ENCODE measurements at places on chromosomes 4 and X. TPM values are rescaled to one million over a fixed set of nuclear protein-coding genes. Genes with fewer than 3 reads are reported as not detected.

DNA sequence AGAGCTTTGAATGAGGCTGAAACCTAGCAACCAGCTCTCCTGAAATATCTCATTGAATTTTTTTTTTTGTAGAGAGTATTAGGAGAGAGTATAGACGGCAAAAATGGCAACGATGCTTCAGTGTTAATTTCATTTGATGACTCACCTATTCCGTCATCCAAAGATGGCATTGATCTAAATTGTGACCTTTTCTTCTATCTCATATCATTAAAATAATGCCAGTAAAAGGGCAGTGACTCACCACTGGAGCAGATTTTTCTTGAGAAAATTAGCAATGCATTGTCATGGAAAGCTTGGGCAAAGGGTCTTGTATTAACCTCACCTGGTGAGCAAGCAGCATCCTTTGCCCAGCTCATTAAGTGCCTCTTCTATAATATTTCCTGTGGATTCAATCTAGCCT, 19.6 kb downstream of the VMA21 start:
- H3K4me3 ChIP-seq: no peak overlapping the region
- DNase-seq: no peak
- H3K27me3 ChIP-seq: no peaks in the 10 kb centered on the region
- H3K4me1 ChIP-seq: no peaks in the 10 kb centered on the region

DNA sequence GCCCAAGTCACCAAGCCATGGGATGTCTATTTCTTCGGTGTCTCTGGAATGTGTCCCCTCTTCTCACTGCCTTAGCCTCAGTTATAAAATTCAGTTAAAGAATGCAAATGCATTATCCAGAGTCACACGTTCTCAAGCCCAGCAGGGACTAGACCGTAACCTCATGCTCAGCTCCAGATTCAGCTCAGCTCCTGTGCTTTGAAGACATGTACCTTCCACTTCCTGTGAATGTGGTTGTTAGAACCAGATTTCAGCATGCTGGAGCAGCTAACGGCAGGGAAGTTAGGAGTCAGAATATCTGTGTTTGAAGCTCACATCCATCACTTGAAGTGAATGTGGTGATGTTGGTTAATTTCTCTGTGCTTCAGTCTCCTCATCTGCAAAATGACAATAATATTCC, 26.7 kb downstream of the GEMIN8 start:
- H3K4me1 ChIP-seq: no peaks in the 10 kb centered on the region
- H3K27ac ChIP-seq: no peak overlapping the region
- H3K4me3 ChIP-seq: no peak overlapping the region

DNA sequence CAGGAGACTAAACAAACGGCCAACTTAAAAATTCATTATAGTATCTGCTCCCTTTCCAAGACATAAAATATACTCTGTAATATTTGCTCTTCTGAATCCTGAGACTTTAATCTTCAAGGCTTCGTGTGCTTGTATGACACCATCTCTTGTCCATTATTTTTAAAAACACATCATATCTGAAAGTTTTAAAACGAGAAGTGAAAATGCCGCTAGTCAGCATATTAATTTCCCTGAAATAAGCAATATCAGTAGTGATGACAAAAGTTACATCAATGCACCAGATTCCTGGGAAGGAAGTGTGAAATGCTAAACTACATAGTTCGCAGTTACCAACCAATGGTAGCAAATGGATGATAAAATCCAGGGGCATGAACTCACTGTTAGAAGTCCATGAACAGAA, 66.8 kb upstream of the EXOC1L start:
- no peak for DNase-seq
- no peak overlapping the region for H3K27ac ChIP-seq
- H3K36me3 ChIP-seq: no peaks in the 10 kb centered on the region

DNA sequence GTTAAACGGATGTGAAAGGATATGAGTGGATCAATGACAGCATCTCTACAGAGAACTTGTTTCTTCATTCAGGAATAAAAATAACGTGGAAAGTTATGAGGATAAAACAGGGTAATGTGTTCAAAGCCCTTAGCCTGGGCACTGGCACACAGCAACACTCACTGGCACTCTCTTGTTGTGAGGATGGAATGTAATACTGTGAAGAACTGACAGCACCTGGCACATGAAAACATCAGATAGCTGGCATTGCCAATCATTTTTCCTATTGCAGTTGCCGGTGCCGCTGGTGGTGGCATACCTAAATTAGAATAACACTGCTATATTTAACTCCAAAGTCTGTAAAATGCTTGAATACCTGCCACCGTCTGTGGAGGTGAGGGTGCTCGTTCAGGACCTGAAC, 1061.2 kb downstream of the DMD start:
- DNase-seq: no peak
- no peaks in the 10 kb centered on the region for H3K27me3 ChIP-seq
- H3K4me3 ChIP-seq: no peak overlapping the region
- H3K36me3 ChIP-seq: no peaks in the 10 kb centered on the region
- no peak overlapping the region for H3K27ac ChIP-seq
- H3K4me1 ChIP-seq: no peaks in the 10 kb centered on the region

- no peaks in the 10 kb centered on the region for H3K27me3 ChIP-seq
- peaks cover 52% of the 10 kb centered on the region for H3K36me3 ChIP-seq
- no peak overlapping the region for H3K27ac ChIP-seq
- peaks cover 14% of the 10 kb centered on the region for H3K4me1 ChIP-seq
Measured at GRCh38 chr4:6969826-6970800, 60.5 kb downstream of the TBC1D14 start.

DNA sequence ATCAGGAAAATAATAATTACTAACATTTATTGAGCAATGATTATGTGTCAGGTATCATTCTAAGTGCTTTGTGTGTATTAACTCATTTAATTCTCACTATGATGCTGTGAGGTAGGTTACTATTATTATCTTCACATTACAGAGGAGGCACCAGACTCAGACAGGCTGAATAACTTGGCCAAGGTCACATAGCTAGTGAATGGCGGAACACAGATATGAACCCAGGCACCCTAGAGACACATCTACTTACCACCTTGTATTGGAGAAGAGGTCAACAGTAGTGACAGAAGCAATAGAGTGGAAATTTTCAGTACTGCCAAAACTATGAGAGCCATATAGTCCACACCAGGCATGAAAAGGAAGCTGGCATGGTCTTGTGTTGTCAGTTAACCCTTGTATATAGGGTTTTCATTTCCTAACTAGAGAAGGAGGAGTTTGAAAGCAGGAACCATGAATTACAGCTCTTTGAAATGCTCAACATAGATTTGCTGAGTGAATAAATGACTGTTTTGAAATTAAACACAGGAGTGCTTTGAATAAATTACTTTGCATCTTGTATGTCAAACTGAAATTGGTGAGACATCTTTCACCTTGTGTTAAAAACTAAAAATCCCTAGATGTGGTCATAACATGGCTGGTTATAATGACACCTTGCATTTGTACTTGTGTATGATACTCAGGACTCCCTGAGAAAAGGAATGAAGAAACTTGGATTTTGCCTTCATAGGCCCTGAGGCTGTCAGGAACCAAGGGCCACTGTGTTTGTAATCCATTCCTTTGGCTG, 71.8 kb downstream of the RTL9 start:
- H3K27ac ChIP-seq: no peak overlapping the region
- H3K4me1 ChIP-seq: no peaks in the 10 kb centered on the region
- no peak for DNase-seq
- H3K36me3 ChIP-seq: no peaks in the 10 kb centered on the region

- DNase-seq: no peak
- no peaks in the 10 kb centered on the region for H3K4me1 ChIP-seq
- H3K36me3 ChIP-seq: no peaks in the 10 kb centered on the region
- H3K27me3 ChIP-seq: peaks cover 7% of the 10 kb centered on the region
- H3K4me3 ChIP-seq: no peak overlapping the region
Measured at GRCh38 chrX:2748171-2748814, 3.5 kb upstream of the XG start.

- H3K27me3 ChIP-seq: no peaks in the 10 kb centered on the region
- DNase-seq: no peak
- no peak overlapping the region for H3K4me3 ChIP-seq
- H3K27ac ChIP-seq: no peak overlapping the region
- no peaks in the 10 kb centered on the region for H3K4me1 ChIP-seq
Measured at GRCh38 chrX:133668225-133668931, 253.1 kb upstream of the GPC4 start.

- H3K27me3 ChIP-seq: no peaks in the 10 kb centered on the region
- no peak overlapping the region for H3K4me3 ChIP-seq
- H3K4me1 ChIP-seq: peaks cover 70% of the 10 kb centered on the region
- H3K27ac ChIP-seq: no peak overlapping the region
- peaks cover 26% of the 10 kb centered on the region for H3K36me3 ChIP-seq
- DNase-seq: peak; percentile 47
Measured at GRCh38 chr4:1027915-1028238, 16.5 kb downstream of the FGFRL1 start.

- no peaks in the 10 kb centered on the region for H3K27me3 ChIP-seq
- DNase-seq: no peak
- no peaks in the 10 kb centered on the region for H3K4me1 ChIP-seq
- H3K4me3 ChIP-seq: no peak overlapping the region
- no peak overlapping the region for H3K27ac ChIP-seq
- no peaks in the 10 kb centered on the region for H3K36me3 ChIP-seq
Measured at GRCh38 chr4:52001616-52002015, 18.5 kb downstream of the LRRC66 start.

The PTTG2 gene
- total RNA-seq: not detected

The ZBED1 gene
- total RNA-seq: 27.6 TPM

Data from K562 (cell line).